Cerebellum (tissue), 4 donors: ENCODE measurements at places on chromosomes 5 and 9.

- no peak for DNase-seq
Observed at GRCh38 chr9:126788634-126789349, 16.0 kb upstream of the ZBTB43 start.

GRCh38 chr5:126373375-126374108, 49.7 kb upstream of the GRAMD2B start:
- DNase-seq, result no peak

DNA sequence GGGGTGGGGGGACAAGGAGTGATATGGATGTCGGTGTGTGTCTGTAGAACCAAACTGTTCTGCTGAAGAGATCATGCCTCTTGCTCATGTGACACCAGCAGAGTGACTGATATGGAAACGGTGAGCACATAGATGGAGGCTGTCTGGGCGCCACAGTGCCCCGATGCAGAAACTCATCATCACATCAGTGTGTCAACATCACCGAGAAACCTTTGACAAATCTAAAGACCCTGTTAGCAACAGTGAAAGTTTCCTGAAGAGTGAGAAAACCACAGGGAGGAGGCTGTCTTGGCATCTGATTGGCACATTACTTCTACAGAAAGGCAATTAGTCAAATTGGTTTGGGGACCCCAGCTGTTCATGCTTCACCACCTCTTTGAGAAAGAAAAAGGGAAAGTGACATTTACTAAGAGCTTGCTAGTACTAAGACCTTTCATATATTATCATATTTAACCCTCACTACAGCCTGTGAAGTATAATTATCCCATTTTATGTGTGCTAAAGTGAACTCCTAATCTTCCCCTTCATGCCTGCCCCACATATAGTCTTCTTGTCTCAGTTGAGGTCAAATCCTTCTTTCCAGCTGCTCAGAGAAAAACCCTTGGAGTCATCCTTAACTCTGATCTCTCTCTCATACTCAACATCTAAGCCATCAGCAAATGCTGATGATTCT, 25.6 kb downstream of the CSF2 start:
- DNase-seq, result no peak

DNA sequence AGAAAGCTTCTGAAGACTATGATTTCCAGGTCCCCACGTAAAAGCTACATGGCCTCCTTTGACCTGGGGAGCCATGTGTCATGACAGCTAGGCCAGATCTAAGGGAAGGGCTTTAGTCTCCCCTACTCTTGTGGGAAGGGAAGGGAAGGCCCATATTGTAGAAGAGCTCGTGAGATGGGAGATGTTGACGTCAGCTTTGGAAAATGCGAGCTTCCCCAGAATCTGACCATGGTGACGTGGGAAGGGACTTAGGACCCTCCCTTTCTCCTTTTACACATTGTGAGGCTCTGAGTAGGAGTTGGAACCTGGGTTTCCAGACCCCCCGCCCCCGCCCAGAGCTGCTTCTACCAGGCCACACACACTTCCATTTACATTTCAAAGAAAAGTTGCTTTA, 165.5 kb downstream of the SYK start:
- DNase-seq, result no peak

- DNase-seq, result peak; percentile 71
Observed at GRCh38 chr5:10601246-10602030, 37.6 kb downstream of the ANKRD33B start.

GRCh38 chr5:160290751-160291150, 21.6 kb downstream of the CCNJL start:
- DNase-seq, result no peak

GRCh38 chr9:80649496-80649895, 1039.9 kb downstream of the TLE1 start:
- DNase-seq, result no peak

- no peak for DNase-seq
Observed at GRCh38 chr9:131627648-131628458, 82.5 kb downstream of the PRRT1B start.

DNA sequence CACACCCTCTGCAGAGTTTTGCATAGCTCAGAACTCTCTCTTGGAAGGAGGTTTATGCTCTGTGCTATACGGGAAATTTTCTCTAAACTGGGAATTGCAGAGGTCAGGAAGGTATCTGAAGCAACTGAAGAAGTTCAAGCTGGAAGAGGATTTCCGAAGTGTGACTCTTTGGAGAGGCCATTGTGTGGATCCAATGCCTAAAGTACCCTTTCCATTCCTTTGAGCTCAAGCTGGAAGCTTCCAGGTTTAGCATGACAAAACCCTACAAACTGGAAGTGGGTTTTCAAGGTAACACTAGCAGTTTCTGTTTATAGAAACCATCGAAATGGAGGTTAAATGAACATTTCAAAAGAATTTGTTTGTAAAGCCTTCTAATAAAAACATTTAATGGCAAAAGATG, 187.1 kb downstream of the CFAP90 start:
- DNase-seq, result no peak

- no peak for DNase-seq
Observed at GRCh38 chr9:131543141-131543540, 2.2 kb upstream of the PRRT1B start.

- no peak for DNase-seq
Observed at GRCh38 chr5:107254214-107254901, 416.4 kb downstream of the EFNA5 start.

GRCh38 chr9:1530696-1531095, 480.5 kb downstream of the DMRT2 start:
- no peak for DNase-seq

DNA sequence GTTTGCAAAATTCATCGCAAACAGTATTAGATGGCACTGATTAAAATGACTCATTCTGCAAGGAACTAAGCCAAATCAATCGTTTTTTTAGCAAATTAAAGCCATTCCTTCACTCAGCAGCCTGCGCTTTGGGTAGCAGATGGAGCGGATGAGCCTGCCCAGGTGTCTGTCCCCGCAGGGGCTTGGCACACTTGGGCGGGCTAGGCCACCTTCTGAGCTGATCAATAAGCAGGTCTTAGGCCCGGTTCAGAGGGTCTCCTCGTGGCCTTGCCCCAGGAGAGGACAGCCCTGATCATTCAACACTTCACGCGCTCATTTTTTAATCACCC, 78.0 kb upstream of the FCN1 start:
- no peak for DNase-seq

- DNase-seq, result no peak
Observed at GRCh38 chr9:91795598-91796241, 154.3 kb downstream of the ROR2 start.

GRCh38 chr9:136751244-136751643, 2.9 kb upstream of the LCN6 start:
- DNase-seq, result no peak

GRCh38 chr9:12759761-12760160, 15.1 kb upstream of the LURAP1L start:
- no peak for DNase-seq

DNA sequence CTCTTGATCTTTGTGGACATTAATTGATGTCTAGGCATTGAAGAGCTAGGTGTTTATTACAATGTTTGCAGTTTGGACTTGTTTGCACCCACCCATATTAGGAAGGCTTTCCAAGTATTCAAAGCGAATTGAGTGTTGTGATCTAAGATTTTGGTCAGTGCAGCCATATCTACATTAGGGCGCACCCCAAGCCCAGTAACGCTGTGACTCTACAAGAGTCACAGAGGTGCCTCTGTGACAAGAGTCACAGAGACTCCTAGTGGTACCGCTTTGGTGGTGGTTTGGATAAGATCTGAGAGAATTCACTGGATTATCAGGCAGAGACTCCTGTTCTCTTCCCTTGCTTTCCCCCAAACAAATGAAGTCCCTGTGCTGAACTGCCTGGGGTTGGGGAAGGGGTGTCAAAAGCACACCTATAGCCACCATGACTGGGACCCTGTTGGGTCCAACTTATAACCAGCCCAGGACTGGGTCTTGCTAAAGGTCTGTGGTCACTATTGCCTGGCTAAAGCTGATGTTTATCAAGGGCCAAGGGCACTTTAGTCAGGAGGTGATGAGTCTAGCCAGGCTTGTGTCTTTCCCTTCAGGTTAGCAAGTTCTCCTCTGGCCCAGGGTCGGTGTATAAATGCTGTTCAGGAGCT, 114.1 kb upstream of the RIOK2 start:
- peak; percentile 2 for DNase-seq

- no peak for DNase-seq
Observed at GRCh38 chr9:78573205-78573604, 276.3 kb downstream of the PSAT1 start.

DNA sequence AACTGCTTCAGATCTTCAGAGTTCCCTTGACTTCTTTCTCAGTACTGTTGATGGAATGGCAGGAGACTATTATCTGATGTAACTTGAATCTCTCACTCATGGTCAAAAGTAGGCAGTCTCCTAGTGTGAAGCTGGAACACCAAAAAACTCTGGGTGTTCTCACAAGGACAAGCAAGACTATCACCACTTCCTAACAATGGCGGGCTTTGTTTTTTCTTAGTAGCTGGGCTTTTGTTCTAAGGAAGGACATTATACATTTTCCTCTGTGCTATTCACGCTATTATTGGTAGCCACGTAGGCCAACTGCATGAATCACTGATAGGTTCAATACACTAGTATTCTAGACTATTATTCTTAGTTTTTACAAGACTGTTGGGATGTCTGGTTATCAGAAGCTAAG, 67.7 kb upstream of the ATG10 start:
- DNase-seq, result no peak

- no peak for DNase-seq
Observed at GRCh38 chr5:36570301-36571095, 35.9 kb upstream of the SLC1A3 start.

DNA sequence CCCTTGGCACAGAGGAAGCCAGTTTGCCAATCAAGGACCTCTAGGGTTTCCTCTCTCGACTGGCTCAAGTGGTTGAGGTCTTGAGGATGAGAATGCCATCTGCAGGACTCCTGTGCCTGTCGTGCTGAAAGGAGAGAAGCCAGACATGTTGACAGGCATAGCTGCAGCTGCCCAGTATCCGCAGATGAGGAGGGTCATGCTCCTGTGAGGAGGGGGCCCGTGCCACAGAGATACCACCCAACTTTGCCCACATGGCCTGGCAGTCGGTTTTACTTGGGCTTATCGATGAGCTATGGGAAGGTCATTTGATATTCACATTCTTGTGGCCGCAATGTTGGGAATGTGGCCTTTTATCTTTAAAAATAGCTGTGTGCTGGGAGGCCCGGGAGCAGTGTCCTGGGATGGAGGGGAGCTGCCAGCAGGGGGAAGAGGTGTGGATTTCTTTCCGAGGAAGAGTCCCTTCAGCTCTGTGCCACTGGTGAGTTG, 17.4 kb downstream of the FRMPD1 start:
- no peak for DNase-seq

GRCh38 chr5:149471406-149472183, 79.6 kb downstream of the CSNK1A1 start:
- DNase-seq, result no peak

- DNase-seq, result no peak
Observed at GRCh38 chr9:36315283-36315682, 57.0 kb upstream of the GNE start.

- no peak for DNase-seq
Observed at GRCh38 chr9:4573176-4573575, 82.9 kb downstream of the SLC1A1 start.

GRCh38 chr5:17216974-17217492, 398 bp upstream of the BASP1 start:
- no peak for DNase-seq

DNA sequence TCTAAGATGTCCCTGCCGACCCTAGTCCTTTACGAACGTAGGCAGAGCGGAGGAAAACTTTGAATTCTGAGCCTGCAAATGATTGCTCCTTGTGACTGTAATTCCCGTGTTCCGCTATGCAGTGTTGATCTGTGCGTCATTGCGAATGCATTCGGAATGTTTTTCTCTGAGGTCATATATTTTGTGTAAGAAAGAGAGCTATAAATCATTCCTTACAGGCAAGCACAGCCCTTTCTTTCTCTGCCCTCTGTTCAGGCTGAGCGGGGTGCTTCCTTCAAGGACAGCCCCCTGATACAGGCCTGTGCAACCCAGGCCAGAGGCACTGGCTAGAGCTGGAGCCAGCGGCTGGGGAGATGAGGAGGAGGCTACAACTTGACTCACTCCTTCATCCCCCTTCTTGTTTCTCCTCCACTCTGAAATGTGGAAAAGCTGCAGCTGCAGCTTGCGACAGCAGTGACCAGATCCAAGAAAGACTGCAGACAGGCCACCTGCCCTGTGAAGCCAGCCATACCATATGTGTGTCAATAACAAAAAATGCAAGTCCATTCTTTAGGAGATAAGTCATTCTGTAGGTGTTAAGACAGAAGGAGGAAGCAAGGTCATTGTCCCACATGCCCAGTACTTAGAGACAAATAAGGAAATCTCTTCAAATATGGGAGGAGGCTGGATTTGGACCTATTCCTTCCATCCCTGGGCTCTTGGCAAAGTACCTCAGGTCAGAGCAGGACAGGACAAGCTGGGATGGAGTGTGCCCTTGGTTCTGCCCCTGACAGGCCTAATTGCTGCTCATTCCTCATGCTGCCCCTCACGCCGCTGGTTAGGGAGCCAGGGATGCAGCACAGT, 345.7 kb upstream of the WWC1 start:
- no peak for DNase-seq

DNA sequence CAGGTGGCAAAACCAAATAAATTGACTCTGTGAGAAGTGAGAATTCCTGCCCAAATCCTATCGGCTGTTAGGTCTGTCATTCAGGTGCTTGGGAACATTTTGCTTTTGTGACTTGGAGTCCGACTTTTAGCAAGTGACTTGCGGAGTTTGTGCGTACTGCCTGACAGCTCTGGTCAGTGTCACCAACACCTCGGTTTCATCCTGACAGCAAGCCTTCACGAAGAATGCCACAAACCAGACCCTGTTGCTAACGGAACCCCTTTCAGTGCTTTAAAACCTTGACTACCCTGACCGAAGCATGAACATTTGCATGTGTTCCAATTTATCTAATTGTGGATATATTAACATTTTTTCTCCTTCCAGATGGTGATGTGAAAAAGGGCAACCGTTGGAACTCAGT, 26.5 kb downstream of the LIX1 start:
- DNase-seq, result no peak

- DNase-seq, result no peak
Observed at GRCh38 chr5:35248843-35249780, 18.8 kb upstream of the PRLR start.

DNA sequence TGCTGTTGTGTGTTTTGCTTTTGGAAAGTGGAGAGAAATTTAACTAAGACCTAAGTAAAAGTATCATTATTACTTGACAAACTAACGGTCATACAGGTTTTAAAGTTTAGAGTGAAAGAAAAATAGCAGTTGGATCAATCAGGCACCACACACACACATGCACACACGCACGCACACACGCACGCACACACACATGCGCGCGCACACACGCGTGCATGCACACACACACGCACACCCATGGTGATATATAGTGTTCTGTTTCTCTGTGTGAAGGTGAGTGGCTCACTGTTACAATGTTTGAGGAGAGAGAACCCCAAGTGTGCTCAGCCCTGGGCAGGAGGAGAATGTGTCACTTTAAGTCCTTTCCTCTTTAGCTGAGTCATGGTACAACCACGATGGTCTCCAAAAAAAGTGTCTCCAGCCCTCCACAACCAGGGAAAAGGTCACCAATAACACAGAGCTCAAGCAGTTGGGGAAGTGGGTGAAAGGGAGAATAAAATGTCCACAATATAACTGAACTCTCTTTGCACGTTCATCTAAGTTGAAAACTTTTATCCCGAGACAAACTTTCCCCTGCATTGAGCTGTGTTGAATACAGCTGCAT, 3.2 kb downstream of the ZNF366 start:
- DNase-seq, result no peak

- DNase-seq, result no peak
Observed at GRCh38 chr9:118992813-118993794, 376.1 kb downstream of the BRINP1 start.

- no peak for DNase-seq
Observed at GRCh38 chr9:110257097-110257841, 962 bp upstream of the TXN start.
